ENCODE measurements at places on chromosomes 5 and 9.

- DNase-seq, result no peak
Observed at GRCh38 chr5:173733831-173734501, 117.5 kb upstream of the BOD1 start.

DNA sequence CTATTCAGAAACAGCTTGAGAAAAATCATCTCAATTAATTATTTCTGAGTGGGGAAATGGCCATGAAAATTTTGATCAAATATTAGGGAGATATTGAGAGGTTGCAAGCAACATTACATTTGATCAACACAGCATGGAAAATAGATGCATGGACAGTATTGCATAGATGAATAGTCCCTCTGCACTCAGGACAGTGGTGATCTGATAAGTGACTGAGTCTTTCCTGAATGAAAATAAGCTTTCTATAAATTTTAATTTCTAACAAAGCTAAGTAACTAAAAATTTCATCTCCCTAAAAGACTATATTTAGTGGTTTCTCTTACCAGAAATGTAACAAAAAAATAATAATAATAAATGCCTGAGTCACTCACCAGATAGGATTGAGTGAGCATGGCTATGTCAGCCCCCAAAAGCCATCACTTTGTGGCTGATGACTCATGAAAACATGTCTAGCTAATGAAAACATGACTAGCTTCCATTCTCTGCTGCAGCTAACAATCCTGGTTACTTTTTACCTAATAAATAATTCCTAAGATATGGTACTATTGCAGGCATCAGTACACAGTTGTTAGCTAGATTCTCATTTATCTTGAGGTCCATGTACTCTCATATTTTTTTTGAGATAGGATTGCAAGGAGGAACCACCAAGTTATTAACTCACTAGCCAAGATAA lies 1294.8 kb upstream of the ACO1 start:
- no peak for DNase-seq

DNA sequence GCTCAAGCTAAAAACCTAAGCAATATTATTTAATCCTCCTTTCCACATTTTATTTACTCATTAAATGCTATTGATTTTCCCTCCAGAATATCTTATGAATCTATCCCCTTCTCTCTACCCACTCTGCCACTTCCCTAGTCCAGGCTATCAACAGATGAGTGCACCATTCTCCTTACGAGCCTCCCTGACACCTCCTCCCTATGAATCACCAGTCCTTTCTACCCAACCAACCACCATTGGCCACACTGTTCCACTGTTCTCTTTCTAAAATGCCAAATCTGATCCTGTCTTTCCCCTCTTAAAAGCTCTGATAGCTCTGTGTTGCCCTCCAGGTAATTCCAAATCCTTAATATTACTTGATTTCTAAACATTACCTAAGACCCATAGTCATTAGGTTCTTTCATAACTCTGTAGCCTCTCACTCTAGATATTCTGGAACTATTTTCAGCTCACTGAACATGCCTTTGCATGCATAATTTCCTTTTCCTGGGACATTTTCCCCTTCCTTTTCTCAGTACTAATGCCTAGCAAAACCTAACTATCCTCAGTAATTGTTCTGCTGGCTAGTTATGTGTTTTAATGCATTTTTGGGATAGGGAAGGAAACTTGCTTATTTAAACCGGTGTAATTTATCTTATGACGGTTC lies 126.3 kb downstream of the UNC13B start:
- DNase-seq, result no peak

- no peak for DNase-seq
Observed at GRCh38 chr5:6886866-6887265, 173.6 kb downstream of the TENT4A start.
